CMK (cell line): ENCODE measurements at places on chromosomes 7 and 10.

GRCh38 chr10:42475168-42476098, 162.9 kb downstream of the ZNF33B start:
- no peak for DNase-seq

DNA sequence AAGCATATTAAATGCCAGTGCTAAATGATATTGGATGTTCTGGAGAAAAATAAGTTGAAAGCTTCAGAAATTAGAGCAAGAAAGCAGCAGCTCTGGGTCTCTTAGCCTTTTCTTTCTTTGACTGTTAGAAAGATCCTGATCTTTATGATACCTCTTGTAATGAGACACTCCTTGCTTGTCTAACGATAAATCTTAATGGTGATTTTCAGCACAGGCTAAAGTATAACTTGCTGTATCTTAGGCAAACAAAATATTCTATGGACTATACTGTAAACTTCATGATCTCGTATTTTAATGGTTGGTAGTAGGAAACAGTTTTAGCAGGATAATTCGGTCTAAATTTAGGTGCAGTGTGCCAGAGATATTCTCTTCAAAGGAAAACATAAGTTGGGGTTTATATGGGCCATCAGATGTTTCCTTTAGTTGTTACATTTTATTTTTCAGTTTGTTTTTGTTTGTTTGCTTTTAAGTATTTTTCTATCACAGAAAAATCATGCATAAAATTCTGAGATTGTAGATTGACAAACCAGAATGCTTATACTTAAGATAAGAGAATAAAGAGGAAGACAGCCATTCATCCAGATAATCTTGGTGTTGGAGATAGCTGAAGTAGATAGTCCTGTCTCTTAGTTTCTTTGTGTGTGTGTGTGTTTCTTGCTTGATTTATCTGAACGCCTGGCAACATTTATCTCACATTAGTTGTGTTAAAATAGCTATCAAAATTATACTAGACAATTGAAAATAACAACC, 4.7 kb downstream of the CASD1 start:
- no peak for DNase-seq

- DNase-seq: no peak
These were observed 118.9 kb downstream of the CDK14 start for GRCh38 chr7:90715067-90715466.

GRCh38 chr10:44186821-44187220, 198.1 kb downstream of the CXCL12 start:
- DNase-seq: no peak

DNA sequence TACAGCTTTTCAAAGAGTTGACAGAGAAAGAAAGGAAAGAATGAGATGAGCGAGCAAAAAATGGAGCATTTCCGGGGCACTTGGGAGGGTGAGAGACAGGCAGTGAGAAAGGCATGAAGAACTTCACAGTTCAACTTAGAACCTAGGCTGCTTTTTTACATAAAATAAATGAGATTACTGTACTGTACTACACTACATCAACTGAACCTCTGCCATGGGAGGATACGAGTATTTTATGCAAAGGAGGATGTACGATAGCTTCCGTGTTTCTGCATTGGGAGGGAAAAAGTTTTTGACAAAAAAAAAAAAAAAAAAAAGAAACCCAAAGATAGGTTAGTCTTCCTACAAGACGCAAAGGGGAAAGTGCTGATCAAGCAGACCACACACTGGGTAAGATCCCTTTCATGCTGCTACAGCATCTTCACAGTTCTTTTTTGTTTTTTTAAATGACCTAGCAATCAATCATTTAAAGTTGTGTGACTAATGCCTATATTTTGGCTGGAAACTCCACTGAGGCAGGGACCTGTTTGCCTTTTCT, 88.0 kb downstream of the RAPGEF5 start:
- DNase-seq: no peak

DNA sequence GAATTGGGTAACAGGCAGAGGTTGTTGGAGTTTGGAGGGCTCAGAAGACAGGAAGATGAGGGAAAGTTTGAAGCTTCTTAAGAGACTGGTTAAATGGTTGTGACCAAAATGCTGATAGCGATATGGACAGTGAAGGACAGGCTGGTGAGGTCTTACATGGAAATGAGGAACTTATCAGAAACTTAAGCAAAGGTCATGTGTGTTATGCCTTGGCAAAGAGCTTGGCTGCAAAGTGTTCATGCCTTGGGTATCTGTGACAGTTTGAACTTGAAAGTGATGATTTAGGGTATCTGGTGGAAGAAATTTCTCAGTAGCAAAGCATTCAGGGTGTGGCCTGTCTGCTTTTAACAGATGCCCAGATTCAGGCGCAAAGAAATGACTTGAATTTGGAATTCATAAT, 64.5 kb upstream of the EEPD1 start:
- DNase-seq: no peak

DNA sequence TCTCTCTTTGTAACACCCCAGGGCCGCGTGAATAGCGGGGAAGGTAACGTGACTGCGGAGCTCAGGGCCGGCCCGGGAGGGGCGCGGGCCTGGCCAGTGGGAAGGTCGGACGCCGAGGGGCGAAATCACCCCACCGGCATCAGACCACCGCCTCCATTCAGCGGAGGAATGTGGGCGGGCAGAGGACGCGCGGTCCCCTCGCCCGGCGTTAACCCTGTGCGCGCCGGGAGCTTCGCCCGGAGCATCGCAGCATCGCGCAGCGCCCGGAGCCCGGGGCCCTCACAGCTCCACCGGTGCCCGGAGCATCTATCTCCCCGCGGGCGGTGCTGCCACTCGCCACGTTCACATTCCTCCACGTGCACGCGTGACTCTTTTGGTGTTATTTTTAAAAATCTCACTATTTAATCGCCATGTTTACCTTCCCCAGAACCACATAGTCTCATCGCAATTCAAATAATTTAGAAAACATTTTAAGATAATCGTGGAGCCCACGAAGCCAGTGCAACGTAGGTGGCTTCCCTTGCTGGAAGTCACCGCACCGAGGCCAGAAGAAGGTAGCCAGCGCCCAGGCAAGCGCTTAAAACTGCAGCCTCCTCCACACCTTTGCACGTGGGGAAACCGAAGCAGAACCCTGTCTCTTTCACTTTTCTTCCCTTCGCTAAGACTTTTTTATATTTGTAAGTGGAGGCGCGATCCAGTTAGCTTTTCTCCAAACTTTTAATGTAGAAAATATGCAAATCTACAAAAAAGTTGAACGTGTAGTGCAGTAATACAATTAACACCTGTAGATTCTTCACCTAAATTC, 21.8 kb downstream of the FGFBP3 start:
- DNase-seq: no peak

DNA sequence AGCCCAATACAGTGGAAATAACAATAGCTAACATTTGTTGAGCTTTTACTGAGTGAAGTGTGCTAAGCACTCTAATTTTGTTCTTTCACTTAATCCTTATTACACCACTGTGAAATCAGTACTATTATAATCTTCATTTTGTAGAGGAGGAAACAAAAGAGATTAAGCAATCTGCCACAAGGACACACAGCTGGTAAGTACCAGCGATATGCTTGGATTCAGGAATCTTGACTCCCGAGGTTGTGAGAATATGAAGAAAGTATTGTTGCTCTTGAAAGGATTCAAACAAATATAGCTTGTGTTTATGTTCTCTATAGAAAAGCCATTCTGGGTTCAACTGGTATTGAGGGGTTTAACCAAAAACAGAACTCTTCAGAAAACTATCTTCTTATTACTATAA, 93.7 kb upstream of the HECTD2 start:
- no peak for DNase-seq

DNA sequence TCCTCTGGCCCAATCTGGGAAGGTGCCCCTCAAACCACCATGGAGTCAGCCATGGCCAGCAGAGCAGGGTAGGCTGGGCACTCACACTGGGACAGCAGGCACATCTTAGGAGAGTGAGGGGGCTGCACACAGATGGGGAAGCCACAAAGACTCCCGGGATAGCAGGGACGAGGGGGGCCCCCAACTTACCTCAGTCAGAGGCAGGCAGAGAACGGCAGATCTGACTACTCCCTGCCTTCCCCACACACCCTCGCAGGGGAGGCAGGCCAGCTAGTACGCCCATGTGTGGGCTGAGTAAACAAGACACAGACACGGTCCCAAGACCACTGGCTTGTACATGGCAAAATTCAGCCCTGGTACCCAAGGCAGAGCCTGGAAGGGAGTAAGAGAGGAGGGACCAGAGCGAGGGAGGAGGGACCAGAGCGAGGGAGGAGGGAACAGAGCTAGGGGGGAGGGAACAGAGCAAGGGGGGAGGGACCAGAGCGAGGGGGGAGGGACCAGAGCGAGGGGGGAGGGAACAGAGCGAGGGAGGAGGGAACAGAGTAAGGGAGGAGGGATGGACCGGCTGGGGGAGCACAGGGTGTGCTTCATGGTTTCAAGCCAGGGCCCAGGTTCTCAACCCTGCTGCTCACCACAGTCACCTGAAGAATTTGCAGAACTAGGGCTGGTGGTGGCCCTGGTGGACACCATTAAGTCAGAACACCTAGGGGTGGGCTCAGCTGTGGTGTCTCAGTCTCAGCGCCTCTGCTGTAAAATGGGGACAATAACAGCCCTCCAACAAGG, 73.8 kb downstream of the RGS10 start:
- no peak for DNase-seq
